ENCODE measurements at places on chromosomes 1 and 21. TPM values are rescaled to one million over a fixed set of nuclear protein-coding genes. Genes with fewer than 3 reads are reported as not detected.

Gene CLDN8
- total RNA-seq, result not detected

Gene LEMD1
- total RNA-seq, result 26.3 TPM

Gene RAB25
- total RNA-seq, result 82.5 TPM

DNA sequence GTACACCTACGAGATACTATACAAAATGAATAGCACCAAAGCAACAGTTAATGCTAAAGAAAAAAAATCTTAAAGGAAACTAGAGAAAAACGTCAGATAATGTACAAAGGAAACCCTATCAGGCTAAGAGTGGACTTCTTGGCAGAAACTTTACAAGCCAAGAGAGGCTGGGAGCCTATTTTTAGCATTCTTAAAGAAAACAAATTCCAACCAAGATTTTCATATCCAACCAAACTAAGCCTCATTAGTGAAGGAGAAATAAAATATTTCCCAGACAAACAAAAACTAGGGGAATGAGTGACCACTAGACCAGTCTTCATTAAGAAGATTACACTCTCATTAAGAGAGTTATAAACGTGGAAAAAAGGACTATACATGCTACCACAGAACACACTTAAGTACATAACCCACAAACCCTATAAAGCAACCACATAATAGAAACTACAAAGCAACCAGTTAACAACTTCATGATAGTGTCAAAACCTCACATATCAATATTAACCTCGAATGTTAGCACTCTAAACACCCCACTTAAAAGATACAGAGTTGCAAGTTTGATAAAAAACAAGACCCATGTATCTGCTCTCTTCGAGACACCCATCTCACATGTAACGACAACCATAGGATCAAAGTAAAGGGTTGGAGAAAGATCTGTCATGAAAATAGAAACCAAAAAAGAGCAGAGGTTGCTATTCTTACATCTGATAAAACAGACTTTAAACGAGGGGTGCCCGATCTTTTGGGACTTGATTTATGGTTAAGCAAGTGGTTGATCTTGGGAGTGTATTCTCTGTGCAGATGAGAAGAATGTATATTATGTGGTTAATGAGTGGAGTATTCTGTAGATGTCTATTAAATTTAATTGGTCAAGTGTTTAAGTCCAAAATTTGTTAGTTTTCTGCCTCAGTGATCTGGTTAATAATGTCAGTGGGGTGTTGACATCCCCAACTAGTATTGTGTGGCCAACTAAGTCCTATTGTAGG lies 1301.4 kb downstream of the PLA2G4A start:
- DNase-seq, result no peak
- H3K27ac ChIP-seq, result no peak overlapping the region
- no peaks in the 10 kb centered on the region for H3K36me3 ChIP-seq
- H3K27me3 ChIP-seq, result no peaks in the 10 kb centered on the region
- H3K4me3 ChIP-seq, result no peak overlapping the region

Gene CLCA4
- not detected for total RNA-seq

Measured in WTC11 (cell line).